Non-pigmented ciliary epithelial cell (primary cell): ENCODE measurements at places on chromosomes 6 and 20.

GRCh38 chr20:32559205-32559752 lies 25.9 kb downstream of the NOL4L start:
- no peak for DNase-seq

DNA sequence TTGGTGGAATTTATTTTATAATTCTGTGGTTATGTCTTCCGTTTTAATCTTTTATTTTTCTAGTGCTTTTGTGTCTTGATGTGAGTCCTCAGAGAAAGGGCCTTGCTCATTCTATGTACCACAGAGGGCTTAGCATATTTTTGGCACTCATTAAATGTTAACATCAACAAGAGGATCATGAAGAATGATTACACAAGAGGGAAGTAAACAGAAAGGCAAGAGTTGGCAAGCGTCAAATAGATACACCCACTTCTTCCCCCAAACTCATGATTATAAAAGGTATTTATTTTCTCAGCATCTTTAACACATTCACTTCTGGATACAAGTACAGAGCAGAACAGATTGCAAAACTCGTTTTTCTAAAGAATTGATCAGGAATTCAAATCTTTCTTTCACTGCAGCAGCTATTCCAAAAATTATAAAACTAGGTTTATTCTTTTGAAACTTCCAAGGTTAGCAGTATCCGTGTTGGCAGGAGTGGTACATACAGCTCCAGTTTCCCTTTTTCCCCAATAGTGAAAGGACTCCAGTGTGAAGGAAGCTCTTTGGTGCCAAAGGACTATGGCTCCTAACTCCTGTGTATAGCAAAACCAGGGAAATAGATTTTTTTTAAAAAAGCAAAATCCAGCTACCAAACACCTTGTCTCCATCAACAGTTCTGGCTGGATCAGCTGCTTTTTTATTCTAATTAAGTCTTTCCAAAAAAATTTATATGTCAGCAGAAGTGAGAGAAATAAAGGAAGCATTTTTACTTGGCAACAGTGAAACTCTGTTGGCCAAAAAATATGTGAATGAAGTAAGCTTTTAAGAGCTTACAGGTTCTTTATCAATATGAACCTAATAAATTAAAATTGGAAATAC lies 221.9 kb downstream of the ADGRG6 start:
- DNase-seq: no peak

- DNase-seq: no peak
These were observed 269.7 kb downstream of the PRL start for GRCh38 chr6:22027040-22027725.

DNA sequence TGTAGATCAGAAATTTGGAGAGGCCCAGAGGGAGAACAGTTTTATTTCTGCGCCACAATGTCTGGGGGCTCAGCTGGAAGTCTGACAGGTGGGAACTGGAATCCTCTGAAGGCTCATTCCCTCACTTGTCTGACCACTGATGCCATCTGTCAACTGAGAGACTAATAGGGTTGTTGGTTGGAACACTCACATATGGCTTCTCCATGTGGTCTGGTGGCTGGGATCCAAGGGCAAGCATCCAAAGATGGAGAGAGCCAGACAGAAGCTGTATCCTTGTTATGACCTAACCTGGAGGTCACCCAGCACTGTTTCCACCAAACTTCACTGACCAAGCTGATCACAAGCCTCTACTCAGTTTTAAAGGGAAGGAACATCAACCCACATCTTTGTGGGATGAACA lies 117.9 kb upstream of the AKAP12 start:
- DNase-seq: no peak

GRCh38 chr6:26211963-26212362 lies 124.7 kb downstream of the HFE start:
- DNase-seq: no peak

- no peak for DNase-seq
These were observed 449.0 kb downstream of the QKI start for GRCh38 chr6:163863565-163863964.

GRCh38 chr6:23334360-23334759 lies 765.0 kb downstream of the HDGFL1 start:
- DNase-seq: no peak

DNA sequence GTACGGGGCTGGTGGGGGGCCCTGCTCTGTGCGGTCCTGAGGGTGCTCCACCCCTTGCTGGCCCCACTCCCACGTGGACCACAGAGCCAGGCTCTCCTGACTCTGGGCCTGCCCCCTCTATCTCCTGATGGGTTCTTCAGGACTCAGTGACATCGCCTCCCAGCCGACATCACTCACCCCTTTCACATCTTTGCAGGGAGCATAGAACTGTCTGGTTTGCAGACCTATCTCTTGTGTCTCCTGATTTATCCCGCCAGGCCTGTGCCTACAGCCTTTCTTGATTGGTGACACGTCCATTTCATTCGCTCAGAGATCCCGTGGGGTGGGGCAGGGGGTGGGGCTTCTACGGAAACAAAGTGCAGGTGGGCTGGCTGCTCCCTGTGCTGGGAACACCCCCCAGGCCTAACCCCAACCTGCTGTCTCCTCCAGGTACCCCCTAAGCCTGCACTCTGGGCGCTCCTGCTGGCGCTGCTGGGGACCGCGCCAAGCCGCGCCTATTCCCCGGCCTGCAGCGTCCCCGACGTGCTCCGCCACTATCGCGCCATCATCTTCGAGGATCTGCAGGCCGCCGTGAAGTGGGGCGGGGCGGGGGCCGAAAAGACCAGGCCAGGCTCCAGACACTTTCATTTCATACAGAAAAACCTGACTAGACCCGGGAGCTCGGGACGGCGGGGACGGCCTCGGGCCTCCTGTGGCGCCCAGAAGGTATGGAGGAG lies 1.7 kb downstream of the C20orf204 start:
- no peak for DNase-seq

- no peak for DNase-seq
These were observed 74.2 kb downstream of the IRF4 start for GRCh38 chr6:465531-466348.

DNA sequence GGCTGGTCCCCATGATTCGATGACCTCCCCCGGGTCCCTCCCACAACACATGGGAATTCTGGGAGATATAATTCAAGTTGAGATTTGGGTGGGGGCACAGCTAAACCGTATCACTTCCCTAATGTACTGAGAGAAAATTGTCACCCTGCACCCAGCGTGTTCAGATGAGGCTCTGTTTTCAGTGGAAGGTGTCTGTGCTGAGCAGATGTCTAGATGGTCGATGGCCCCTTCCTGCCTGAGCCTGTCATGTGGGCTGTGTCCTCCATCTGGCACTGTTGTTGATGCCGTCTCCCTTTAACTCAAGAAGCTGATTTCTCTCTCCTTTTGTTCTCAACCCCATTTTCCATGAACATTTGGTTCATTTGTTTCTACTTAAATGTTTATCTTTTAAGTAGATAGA lies 37.0 kb downstream of the TMEM181 start:
- no peak for DNase-seq
